ENCODE measurements at places on chromosomes 4 and X.

- no peak for DNase-seq
These were observed 11.9 kb downstream of the EDNRA start for GRCh38 chr4:147492761-147493160.

- DNase-seq: no peak
These were observed 14.9 kb upstream of the RRAGB start for GRCh38 chrX:55702671-55703070.

DNA sequence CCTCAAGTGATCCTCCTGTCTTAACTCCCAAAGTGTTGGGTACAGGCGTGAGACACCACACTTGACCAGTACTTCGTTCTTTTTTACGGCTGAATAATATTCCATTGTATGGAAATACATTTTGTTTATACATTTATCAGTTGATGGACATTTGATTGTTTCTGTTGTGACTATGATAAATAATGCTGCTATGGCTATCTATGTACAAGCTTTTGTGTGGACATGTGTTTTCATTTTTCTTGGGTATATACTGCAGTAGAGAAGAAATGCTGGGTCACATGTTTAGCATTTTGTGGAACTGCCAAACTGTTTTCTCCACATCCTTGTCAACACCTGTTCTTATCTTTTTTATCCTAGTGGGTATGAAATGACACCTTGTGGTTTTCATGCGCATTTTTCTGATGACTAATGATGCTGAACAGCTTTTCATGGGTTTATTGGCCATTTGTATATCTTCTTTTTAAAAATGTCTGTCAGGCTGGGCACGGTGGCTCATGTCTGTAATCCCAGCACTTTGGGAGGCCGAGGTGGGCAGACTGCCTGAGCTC lies 37.3 kb downstream of the SAT1 start:
- no peak for DNase-seq

DNA sequence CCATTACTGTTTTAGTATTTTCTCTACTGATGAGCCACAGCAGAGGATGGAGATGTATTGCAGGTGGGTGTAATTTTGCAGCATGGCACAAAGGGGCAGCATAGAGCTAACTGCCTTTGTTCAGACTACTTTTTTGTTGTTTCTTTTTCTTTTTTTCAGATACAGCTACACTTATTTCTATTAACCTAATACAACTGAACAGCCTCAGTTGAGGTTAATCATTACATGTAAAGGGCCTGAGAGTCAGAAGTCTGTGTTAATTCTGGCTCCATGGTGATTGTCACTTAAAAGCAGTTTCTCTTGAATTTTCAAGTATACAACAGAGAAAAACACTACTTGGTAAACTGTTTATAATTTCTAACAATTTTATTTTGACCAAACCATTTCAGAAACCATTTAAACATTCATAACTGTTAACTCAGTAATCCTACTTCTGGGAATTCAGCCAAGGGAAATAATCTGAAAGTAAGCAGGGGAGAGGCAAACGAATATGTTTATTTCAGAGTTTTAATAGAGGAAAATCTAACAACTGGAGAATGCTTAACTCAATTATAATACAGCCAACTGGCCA lies 13.9 kb upstream of the PPEF2 start:
- DNase-seq: no peak

DNA sequence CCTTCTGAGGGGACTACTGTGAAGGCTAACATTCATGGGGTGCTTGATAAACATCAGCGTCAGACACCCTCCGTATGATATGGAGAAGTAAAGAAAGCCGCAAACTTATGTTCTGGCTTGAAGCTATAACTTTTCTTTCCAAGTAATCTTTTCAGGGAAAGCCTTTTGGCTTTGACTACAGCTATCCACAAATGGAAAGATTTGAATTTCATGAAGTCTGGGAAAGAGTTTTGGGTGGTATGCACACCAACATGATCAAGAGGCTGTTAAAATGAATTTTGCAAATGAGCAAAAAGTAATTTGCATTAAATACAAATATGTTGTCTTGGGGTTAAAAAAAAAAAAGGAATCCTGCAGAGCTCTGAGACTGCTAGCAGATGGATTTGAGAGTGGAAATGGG lies 114.8 kb upstream of the LIMCH1 start:
- no peak for DNase-seq

- DNase-seq: no peak
These were observed 1.0 kb upstream of the PPP2R2C start for GRCh38 chr4:6473264-6474052.

DNA sequence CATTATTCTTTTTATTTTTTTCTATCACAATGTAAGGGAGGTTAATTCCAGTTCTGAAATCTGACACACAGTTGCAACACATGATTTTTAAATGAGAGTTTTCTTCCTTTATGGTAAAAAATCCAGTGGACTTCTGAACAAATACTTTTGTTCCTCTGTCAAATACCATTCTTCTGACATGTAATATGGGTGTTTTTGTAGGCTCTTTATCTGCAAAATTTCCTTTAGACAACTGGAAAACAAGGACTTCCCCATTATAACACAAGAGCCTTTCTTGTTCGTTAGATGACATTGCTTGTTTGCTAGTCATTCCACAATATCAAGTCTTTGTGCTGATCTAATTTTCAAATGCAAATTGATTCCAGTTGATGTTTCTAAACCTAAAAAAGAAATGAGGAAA lies 7.7 kb downstream of the FANCB start:
- no peak for DNase-seq

DNA sequence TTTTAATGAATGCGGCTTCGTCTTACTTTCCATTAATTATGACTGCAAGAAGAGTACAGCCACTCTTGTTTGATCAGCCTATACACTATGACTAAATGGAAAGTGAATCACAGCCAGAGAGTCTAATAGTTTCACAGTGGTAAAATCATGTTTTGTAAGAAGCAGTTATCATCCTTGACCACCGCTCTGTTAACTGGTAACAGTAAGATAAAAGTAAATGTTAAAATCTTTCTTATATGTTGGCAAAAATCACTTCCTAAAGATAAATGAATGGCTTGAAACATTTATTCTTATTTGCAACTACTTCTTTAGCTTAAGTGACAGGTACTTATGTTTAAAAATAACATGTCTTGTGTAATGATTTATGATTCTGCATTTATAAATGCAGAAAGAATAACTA lies 13.2 kb downstream of the GALNT7 start:
- DNase-seq: no peak

- DNase-seq: no peak
These were observed 5.8 kb downstream of the BEX4 start for GRCh38 chrX:103220511-103221323.

DNA sequence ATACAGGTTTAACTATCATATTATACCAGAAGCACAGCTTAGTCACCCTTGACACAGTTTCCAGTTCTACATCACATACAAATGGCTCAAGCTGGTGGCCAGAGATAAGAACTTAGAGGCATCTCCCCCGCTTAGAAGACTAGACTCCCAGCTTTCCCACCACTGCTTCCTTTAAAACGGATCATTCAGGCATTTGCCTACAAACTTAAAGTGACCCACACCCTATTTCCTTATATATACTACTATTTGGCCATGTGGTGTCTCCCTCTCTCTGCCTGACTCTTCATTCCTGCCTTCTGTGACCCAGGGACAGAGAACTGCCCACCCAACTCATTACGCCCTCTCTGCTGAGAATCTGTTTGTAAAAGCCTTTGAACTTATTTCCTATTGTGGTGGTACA lies 781.2 kb upstream of the DIAPH2 start:
- no peak for DNase-seq

DNA sequence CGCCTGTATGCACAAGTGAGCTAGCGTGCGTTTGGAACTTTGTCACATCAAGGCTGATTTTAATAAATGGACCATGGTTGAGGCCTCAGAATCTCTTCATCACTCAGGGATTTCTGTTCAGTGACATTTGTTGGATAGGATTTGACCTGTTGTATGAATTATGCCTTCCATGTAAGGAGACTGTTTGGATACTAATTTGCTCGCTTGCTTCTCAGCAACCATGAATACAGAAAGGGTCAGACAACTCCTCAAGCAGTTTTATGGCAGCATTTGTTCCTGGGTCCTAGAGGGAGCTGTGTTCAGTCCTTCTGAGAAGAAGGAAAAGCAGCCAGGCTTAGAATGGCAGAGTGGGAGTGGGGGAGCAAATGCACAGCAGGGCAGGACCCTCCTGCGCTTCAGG lies 269.7 kb upstream of the LCORL start:
- no peak for DNase-seq

DNA sequence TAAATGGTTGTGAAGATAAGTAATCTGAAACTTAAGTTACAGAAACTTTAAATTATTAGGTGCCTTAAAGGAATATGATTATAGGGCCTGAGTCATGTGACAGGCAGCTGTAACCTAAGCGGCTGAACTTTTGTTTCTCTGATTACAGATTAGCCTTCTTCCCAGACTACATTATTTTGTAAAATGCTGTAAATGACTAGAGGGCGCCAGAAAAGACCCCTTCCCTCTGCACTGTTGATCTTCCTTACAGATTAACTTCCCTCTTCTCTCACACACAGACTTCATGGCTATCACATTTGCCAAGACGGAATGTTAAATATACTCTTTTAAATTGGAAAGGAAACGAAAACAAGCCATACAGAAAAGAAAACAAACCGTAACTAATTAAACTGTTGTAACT lies 96.6 kb downstream of the EVC2 start:
- DNase-seq: no peak

GRCh38 chrX:150405576-150405975 lies 42.5 kb downstream of the MAMLD1 start:
- no peak for DNase-seq

GRCh38 chr4:2360396-2360730 lies 58.1 kb downstream of the ZFYVE28 start:
- no peak for DNase-seq

DNA sequence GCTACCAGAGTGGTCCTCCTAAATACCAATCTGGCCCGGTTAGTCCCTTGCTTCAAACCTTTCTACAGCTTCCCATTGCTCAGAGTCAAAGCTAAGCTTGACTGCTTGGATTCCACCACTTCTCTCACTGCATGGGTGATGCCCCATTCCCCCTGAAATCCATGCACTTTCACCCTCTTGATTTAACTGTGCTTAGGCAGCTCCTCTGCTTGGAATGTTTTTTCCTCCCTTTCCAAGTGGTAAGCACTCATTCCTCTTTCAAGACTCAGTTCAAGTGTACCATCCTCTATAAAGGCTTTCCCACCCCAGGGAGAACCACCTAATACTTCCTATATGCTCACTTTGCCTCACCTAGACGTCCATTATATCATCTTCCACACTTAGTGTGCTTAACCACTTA lies 49.1 kb downstream of the SMC1A start:
- DNase-seq: no peak

DNA sequence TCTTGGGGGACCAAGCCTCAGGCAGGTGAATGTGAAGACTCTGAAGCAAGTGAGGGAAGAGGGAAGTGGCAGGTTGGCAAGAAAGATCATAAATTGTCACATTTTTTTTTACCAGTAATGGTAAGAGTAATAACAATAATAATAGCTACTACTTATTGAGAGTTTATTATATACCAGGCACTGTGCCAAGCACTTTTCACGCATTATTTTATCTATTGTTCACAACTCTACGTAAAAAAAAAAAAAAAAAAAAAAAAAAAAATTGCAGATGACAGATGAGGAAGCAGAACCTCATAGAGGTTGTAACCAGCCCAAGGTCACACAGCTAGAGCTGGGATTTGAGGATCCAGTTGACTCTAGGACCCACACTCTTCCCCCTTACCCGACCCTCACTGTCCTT lies 40.9 kb downstream of the TSC22D3 start:
- DNase-seq: no peak

GRCh38 chr4:88953400-88953799 lies 103.6 kb downstream of the FAM13A start:
- DNase-seq: no peak

GRCh38 chr4:89588421-89588820 lies 248.5 kb downstream of the SNCA start:
- DNase-seq: no peak

- no peak for DNase-seq
These were observed 92.6 kb upstream of the H2AZ1 start for GRCh38 chr4:100042711-100043110.

DNA sequence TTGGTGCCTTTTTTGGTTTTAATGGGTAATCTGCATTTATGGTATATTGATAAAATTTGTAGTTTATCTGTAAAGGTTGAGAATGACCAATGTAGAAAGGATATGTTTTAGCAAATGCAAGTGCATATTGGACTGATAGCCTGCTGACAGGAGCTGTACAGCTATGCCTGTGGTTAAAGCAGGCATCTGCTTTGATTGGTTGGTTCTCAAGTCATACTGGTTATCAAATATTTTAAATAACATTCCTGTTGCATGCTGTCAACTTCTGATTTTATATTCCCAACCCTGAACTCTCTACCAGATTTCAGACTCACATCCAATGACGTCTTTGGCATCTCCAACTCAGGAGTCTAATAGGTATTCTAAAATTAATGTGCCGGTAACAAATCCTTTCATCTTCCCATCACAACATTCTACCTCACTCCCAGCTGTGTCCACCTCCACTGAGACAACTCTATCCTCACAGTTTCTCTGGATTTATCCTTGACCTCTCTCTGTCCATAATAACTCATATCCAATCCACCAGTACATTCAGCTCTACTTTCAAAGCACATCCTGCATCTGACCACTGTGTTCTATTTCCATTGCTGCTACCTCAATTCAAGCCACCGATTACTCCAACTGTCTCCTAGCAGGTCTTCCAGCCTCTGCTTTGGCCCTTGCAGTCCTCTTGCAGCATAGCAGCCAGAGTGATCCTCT lies 125.7 kb downstream of the CAMK2D start:
- DNase-seq: no peak

DNA sequence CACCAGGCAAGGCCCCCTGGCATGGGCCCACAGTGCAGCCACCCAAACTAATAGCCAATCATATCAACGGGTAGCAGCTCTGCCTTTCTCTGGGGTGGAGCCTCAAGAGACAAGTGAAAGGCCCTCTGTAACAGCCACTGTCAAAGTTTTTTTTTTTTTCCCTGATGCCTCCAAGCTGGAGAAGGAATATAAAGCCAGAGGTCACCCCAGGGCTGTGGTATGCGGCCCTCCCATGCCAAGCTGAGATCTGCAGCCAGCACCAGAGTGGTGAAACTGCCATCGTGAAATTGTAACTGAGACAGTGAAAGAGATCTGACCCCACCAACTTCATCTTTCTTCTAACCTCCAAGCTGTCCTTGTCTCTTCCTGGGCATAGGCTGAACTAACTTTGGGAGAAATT lies 407.0 kb downstream of the KLHL4 start:
- DNase-seq: no peak

- DNase-seq: no peak
These were observed 223.1 kb downstream of the KDR start for GRCh38 chr4:54902271-54902670.

- no peak for DNase-seq
These were observed 63.6 kb downstream of the SMIM20 start for GRCh38 chr4:25977397-25978170.

DNA sequence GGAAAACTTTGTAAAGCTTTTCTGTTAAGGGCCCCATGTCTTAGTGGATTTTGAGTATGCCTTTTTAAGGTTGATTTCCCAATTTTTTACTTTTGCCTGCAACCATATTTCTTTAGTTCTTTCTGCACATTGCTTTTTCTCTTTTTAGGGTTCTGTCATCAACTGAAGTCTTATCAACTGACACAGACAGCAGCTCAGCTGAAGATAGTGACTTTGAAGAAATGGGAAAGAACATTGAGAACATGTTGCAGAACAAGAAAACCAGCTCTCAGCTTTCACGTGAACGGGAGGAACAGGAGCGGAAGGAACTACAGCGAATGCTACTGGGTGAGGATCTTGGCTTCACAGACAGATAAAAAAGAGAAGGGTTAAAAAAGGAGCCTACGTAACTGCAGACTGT lies 27.8 kb downstream of the TAF1 start:
- no peak for DNase-seq
